ENCODE measurements at places on chromosomes 4 and X.

GRCh38 chr4:48681856-48682255 lies 98.2 kb downstream of the FRYL start:
- DNase-seq: no peak

- no peak for DNase-seq
Measured at GRCh38 chr4:56195025-56195424, 192.3 kb downstream of the AASDH start.

DNA sequence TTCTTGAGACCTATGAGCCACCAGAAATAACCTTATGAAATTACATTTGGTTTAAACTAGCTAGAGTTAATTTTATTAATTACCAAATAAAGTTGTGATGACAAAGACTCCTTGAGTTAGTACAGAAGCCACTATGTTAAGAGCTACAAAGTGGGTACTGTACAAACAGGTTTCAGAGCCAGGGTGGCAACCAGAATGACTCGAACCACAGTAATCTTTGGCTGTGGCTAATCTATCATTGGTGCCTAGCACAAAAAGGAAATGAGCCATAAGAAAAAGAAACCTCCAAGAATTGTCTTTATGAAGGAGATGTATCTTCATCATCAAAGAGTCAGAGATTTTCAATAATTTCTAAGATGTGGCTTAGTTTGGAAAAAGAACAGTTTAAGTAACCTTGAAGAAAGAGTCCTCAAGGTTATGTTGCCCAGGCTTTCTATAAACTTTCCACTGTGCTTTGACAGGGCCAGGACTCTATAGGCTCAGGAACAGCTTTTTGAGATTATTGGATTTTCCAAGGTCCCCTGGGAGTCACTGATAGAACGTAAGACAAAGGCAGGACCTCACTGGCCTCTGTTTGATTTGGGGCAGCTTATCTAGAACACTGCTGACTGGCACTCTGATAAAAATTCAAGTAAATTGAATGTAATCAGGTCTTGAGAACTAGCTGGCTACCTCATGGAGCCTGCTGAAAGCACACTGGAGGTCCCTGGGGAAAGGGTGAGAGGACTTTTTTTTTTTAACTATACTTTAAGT lies 777.7 kb downstream of the STIM2 start:
- DNase-seq: no peak

- DNase-seq: no peak
Measured at GRCh38 chr4:111204797-111205196, 581.9 kb upstream of the PITX2 start.

DNA sequence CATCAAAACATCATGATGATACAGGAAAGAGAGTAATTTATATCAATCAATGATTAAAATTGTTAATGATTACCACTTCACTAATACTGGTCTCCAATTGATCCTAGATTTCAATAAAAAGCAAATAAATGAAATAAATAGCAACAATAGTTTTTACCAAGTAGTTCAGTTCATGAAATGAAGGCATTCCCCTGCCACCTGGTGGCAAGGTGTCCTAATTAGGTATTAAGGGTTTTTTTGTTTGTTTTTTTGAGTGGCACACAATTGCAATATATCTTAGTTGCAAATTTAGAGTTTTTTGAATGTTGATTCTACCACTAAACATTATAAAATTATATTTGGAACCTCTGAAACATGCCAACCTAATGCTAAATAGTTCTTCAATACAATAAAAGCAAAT lies 157.4 kb upstream of the PDE5A start:
- DNase-seq: no peak

- no peak for DNase-seq
Measured at GRCh38 chrX:44428989-44429627, 85.6 kb upstream of the EFHC2 start.

GRCh38 chr4:83054928-83055327 lies 19.9 kb downstream of the COPS4 start:
- DNase-seq: no peak

- DNase-seq: no peak
Measured at GRCh38 chr4:71300964-71301363, 37.9 kb upstream of the SLC4A4 start.

DNA sequence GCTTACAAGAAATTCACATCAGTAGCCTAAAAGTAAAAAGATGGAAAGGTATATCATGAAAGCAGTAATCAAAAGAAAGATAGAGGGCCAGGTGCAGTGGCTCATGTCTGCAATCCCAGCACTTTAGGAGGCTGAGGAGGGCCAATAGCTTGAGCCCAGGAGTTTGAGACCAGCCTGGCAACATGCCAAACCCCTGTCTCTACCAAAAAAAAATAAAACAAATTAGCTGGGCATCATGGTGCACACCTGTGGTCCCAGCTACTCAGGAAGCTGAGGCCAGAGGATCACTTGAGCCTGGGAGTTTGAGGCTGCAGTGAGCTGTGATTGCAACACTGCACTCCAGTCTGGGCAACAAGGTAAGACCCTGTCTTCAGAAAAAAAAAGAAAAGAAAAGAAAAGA lies 55.5 kb downstream of the GSPT2 start:
- no peak for DNase-seq

- no peak for DNase-seq
Measured at GRCh38 chr4:25900310-25900709, 13.7 kb upstream of the SMIM20 start.

- DNase-seq: no peak
Measured at GRCh38 chr4:152187693-152188092, 348.2 kb downstream of the FBXW7 start.

- no peak for DNase-seq
Measured at GRCh38 chr4:41878991-41879491, 56.2 kb upstream of the TMEM33 start.

DNA sequence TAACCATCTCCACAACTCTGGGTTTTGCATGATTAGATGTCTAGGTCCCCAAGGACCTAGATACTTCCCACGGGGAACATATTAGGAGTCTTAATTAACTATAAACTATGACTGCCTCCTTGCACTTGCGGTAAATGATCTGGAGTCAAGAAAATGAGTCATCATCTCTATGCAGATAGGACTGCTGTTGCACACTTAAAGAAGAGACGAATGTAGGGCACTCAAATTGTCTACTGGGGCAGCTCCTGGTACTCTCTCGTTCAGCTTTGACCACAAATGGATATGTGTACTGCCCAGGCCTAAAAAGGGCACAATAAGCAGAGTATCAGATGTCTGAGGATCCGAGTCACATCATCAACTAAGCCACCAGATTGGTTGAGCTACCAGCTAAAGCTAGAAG lies 1783.4 kb upstream of the AGA start:
- no peak for DNase-seq

GRCh38 chr4:109548655-109549054 lies 11.4 kb upstream of the MCUB start:
- DNase-seq: no peak

DNA sequence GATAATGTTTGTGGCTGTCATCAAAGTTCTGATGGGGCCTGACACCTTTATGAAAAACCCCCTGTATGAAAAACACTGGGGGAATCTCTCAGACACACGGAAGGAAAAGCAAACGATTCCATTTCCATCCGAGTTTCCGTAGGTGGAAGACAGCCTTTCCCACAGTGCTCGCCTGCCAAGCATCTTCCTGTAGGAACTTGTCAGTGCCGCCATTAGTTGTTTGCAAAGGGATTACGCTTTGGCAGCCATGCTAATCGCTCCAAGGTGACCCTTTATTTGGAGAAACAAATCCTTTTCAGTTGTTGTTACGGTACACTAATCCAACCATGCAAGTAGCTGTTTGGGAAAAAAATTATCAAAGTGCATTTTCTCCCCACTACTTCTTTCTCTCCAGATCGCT lies 44.4 kb upstream of the STOX2 start:
- no peak for DNase-seq

GRCh38 chrX:100946299-100946927 lies 17.7 kb upstream of the XKRX start:
- no peak for DNase-seq

GRCh38 chr4:137421796-137422195 lies 110.5 kb downstream of the PCDH18 start:
- no peak for DNase-seq

DNA sequence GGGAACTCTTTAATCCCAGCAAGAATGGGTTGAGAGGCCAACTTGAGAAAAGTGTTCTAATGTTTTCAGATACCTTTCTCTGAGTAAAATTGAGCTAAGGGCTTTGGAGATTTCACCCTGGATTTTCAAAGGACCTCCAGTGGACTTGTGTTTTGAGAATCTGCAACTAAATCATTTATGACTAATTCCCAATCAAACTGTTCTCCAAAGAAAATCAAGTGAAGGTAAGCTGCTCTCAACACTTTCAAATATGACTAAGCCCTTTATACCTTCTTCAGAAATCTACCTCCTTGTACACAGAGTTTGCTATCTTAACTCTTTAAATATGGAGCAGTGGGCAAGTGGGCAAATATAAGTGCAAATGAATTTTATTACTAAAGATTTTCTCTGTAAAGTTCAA lies 392.9 kb downstream of the PDGFC start:
- DNase-seq: no peak

- DNase-seq: no peak
Measured at GRCh38 chrX:7603387-7603786, 239.6 kb upstream of the VCX start.

DNA sequence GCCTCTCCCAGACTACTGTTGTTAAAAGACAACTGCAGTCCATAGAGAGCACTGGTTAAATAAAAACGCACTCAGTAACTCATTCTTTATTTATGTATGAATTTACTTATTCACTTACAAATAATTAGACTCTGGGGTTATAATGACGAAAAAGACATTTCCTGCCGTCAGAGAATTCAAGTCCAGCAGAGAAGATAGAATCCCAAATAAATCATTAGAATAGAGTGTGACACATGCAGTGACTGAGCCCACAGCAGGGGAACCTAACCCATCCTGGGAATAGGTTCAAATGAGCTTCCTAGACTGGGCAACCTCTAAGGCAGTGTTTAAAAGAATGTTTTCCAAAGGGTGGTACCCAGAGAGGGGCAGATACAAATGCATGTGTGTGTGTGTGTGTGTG lies 53.9 kb downstream of the FGFBP1 start:
- DNase-seq: no peak

- no peak for DNase-seq
Measured at GRCh38 chrX:53211391-53211978, 13.5 kb downstream of the KDM5C start.

- DNase-seq: no peak
Measured at GRCh38 chr4:12122316-12122715, 693.6 kb upstream of the HS3ST1 start.

DNA sequence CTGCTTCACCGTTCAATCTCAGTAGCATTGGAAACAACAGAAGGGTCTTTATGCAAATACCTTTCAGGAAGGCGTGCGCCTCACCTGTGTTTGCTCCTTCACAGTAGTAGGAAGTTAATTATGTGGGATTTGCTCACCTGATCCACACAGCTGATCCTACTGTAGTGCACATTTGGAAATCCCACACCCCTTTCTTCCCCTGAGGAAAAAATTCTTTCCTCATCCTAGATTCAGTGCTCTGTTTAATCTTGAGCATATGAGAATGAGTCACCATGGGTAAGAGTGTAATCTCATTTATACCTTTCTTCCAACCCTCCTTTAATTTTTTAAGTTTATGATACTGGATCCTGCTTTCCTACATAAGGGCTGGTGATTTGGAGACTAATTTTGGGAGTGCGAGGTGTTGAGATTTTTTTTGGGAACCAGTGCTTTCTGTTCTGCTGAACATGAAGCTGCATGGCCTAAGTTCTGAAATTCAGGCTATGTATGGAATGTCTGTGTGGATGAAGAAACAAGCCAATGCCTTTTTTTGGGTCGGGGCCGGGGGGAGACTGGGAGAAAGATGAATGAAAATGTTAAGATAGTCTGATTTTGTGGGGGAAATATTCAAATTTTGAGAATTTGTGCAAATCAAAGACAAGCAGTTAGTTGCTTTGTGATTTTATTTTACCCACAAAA lies 19.0 kb downstream of the GAB1 start:
- no peak for DNase-seq

DNA sequence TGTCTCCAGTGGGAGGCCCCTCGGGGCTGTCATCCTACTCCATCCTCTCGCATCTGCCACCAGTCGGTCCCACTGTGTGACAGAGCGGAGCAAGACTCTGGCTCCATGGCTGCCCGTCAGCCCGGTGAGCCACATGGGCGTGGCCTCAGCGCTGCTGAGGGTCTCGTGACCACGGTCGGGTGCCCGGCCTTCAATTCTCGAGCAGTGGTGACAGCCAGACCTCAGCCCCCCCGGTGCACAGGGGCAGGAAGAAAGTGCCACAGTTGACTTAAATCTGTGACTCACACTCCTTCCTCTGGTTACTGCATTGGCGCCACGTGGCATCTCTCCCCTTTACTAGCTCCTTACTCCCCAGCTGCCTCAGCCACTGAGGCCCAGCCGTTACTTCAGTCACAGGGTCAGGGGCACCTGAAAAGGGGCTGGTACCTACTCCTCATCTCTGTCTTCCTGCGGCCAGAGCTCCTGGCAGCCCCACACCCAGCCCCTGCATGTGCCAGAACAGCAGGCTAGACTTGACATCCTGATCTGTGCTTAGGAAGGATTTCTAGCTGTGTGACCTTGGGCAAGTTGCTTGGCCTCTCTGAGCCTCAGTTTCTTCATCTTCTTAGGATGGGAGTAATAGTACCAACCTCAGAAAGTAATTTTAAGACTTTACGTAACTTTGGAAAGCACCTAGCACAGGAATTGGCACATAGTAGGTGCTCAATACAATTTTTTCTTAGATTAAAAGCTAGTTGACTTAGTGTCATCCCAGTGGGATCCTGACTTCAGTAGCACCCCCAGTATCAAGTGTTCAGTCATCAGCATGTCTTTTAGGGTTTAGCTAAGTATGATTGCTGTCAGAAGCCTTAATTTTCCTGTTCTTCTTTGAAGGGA lies 66.1 kb downstream of the TNIP2 start:
- DNase-seq: no peak

DNA sequence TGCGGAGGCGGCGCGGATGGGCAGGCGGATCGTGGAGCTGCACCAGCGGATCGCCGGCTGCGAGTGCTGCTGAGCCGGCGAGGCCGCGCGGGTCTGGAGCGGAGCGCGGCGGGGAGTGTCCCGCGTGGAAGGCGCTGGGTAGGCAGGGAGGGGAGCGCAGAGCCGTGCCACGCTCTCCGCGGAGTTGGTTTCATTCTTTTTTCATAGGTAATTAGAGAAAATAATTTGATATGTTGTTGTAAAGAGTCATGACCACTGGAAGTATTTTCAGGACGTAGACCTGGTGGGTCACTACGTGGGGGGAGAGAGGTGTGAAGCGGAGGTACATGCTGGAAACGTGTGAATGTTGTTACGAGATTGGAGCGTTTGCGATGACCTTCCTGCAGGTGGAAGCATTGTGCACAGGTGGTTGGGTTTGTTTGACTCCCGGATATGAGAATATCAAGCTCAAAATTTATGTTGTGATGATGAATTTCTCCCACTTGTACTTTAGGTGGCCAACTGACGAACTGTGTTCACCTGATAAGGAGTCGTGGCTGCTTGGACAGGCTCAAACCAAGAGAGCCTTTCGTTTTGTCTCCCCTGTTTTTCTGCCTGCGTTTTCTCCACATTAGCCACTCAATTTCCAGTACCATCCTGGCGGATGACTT lies 19.1 kb upstream of the S100P start:
- peak; percentile 68 for DNase-seq

All from activated CD4-positive, alpha-beta T cell treated with anti-CD3 and anti-CD28 coated beads, Interleukin-2, amount 50 U/mL, for 4 hours (primary cell).